ENCODE measurements at places on chromosomes 2 and 18. TPM values are rescaled to one million over a fixed set of nuclear protein-coding genes. Genes with fewer than 3 reads are reported as not detected.
A peak's percentile ranks its signal among the peaks of the same experiment; 100 is the strongest.

DNA sequence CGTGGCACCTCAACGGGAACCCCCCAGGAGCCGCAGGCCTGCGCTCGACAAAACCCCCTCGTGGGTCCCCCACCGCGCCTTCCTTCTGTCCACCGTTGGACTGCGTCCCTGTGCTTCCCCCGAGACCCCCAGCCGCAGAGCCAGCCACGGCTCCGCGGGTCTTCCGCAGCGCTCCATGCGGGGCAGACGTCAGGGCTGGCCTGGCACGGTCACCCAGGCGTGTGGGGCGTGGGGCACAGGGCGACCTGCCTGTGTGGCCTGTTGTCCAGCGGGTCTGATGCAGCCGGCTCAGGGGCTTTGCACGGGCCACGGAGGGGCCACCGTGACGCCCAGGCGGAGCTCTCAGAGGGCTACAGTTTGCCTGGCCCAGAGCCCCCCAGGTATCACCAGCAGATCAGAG lies 11.0 kb downstream of the NFATC1 start:
- DNase-seq, result no peak
- H3K4me1 ChIP-seq, result peaks cover 51% of the 10 kb centered on the region
- no peaks in the 10 kb centered on the region for H3K27me3 ChIP-seq
- peaks cover 38% of the 10 kb centered on the region for H3K36me3 ChIP-seq
- peak overlapping the region; percentile 93 for H3K27ac ChIP-seq

DNA sequence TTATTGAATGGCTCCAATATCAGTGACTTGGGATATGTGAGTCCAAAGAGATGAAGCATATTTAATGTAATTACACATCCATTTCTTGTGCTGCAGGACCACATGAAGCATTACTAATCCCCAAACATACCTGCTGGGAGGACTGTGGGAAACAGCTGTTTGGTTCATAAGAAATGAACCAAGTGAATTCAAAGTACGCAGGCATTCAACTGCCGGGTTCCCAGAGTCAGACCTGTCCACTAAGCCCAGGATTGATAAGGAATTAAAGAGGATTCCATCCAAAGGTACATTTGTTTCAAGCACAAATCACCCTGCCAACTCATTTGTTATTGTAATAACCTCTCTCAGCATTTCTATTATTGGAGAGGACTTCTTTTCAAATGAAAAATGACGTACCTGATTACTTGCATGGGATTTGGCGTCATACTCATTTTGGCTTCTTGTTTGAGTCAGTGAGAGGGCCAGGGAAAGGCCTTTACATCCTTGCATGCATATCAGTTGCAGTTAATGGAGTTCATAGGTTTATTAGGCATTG lies 230.7 kb downstream of the TXNL1 start:
- H3K27ac ChIP-seq, result no peak overlapping the region
- no peak for DNase-seq
- H3K36me3 ChIP-seq, result no peaks in the 10 kb centered on the region

- H3K4me1 ChIP-seq, result no peaks in the 10 kb centered on the region
- H3K27ac ChIP-seq, result no peak overlapping the region
- no peak for DNase-seq
- H3K4me3 ChIP-seq, result no peak overlapping the region
- H3K27me3 ChIP-seq, result no peaks in the 10 kb centered on the region
Measured at GRCh38 chr2:65778137-65778536, 345.7 kb upstream of the SPRED2 start.

Gene SETBP1
- 18.2 TPM for total RNA-seq

Gene IL1A
- total RNA-seq, result 5.4 TPM

Gene TMEM163
- total RNA-seq, result 1.8 TPM

Gene SNTG2
- 0.13 TPM for total RNA-seq

Measured in activated CD4-positive, alpha-beta memory T cell treated with anti-CD3 and anti-CD28 coated beads, Interleukin-2, amount 10 ng/mL, durations not matched to agents 7 days and 5 days (primary cell).